NCI-H1417 (cell line): ENCODE measurements at places on chromosomes 4 and X.

- DNase-seq: no peak
Observed at GRCh38 chrX:13094828-13095341, 50.5 kb upstream of the FAM9C start.

GRCh38 chr4:88018466-88018865 is 11.0 kb downstream of the PKD2 start:
- no peak for DNase-seq

DNA sequence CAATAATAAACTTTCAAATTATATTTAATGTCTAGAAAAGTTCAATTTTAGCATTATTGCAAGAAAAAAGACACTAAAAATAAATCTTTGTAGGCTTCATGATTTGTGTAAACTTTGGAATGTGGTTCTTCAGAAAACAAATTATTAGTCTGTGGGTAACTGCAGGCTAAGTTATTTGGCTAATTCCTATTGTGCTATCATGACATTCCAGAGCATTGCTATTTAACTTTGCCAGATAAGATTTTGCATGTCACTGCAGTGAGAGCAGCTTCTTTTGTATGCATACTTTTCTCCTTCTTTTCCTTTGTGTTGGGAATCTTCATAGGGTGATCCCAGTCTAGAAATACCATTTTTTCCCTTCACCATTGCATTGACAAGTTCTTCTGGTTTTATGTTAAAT is 130.0 kb downstream of the AWAT2 start:
- DNase-seq: no peak

DNA sequence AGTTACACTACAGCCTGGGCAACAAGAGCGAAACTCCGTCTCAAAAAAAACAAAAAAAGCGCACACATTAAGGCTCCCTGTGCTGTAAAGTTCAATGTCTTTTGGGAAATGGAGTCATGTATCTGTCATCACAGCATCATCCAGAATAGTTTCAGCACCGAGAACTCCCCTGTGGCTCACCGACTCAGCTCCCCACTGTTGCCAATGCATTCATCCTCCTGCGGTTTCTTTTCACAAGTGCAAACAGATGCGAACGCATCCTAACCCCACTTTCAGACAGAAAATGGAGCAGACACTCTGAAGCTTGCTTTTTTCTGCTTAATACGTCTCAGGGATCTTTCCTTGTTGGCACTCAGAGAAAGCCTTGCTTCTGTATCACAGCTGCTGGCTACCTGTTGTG is 13.8 kb upstream of the SH3TC1 start:
- DNase-seq: peak; percentile 44

GRCh38 chrX:3346501-3347259 is at the start of gene MXRA5:
TSS of gene MXRA5 (minus strand) at chrX:3346652. CDS start at chrX:3343833, 2,819 bp downstream.
- no peak for DNase-seq

- DNase-seq: peak; percentile 82
Observed at GRCh38 chr4:153465615-153466080, 512 bp upstream of the TMEM131L start.

DNA sequence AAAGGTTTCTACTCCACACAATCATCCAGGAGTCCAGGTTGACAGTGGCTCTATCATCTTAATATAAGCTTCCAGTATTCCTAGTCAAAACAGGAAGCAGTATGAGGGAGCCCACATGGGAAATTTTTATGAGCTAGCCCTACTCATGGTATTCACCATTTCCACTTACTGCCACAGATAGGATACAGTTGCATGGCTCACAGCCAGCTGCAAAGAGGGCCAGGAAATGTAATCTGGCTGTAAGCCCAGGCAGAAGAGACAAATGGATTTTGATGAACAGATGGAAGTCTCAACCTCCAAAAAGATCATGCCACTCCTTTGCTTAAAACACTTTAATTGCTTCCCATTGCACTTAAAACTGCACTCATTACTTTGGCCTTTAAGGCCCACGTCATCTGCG is 150.6 kb downstream of the ADAMTS3 start:
- DNase-seq: peak; percentile 71

DNA sequence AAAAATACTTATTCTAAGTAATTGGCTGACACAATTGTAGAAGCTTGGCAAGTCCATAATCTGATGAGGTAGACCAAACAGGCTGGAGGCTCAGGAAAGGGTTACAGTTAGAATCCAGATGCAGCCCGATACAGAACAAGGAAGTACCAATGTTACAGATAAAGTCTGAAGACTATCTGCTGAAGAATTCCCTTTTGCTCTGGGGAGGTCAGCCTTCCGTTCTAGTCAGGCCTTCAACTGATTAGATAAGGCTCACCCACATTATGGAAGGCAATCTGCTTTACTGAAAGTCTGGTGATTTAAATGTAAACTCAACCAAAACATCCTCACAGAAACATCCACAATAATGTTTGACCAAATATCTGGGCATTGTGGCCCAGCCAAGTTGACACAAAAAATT is 7.4 kb upstream of the DYNLT3 start:
- DNase-seq: no peak

- no peak for DNase-seq
Observed at GRCh38 chrX:115138040-115138439, 51.2 kb upstream of the RBMXL3 start.

DNA sequence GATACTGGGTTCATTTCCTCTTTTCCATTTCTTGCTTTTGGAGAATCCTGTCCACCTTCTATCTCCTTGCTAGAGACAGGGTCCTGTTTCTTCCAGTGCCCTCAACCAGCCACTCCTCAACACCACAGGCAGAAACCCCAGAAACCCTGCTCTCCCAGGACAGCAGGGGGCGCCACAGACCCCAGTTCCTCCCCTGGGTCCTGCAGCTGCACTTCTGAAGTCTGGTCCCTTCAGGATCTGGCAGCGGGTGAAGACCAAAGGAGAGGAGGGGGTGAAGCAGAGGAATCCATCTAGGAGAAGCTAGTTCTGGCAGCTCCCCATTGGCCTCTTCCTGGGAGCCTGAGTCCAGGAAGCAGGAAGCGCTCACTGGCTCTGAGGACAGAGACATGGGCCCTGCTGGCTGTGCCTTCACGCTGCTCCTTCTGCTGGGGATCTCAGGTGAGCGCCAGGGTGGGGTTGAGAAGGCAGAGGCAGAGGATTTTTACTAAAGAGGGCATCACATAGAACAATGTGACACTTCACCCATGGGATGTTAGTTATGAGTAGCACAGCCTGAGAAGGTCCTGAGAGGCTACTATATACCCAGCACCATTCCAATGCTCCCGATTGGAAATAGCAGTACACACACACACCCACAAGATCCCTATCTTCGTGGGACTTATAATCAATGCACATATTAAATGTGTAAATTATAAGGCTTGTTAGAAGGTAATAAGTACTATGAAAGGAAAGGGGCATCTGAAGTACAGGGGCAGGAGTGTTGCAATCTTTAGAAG is at the start of gene PRSS48:
Gene PRSS48, plus strand, starts transcription at position 375 of the 776 bp plus-strand sequence. Its CDS starts 12 bp downstream, at position 387.
- peak; percentile 61 for DNase-seq

DNA sequence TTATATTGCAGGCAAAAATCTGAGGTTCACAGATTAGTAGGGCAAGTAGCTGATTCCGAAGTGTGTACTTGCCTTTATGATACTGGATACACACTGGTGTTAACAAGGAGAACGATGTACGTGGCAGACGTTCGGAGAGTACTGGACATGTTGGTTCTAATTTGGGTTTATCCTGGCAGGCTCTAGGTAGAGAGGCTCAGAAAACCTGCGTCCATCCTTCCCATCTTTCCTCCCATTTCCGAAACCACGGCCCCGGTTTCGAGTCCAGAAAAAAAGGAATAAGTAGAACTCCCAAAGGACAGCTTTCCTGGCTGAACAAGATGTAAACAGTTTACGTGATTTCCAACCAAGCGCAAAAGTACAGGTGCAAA is 351 bp upstream of the SLC30A9 start:
- no peak for DNase-seq

- no peak for DNase-seq
Observed at GRCh38 chr4:146340798-146341197, 126.5 kb downstream of the REELD1 start.

DNA sequence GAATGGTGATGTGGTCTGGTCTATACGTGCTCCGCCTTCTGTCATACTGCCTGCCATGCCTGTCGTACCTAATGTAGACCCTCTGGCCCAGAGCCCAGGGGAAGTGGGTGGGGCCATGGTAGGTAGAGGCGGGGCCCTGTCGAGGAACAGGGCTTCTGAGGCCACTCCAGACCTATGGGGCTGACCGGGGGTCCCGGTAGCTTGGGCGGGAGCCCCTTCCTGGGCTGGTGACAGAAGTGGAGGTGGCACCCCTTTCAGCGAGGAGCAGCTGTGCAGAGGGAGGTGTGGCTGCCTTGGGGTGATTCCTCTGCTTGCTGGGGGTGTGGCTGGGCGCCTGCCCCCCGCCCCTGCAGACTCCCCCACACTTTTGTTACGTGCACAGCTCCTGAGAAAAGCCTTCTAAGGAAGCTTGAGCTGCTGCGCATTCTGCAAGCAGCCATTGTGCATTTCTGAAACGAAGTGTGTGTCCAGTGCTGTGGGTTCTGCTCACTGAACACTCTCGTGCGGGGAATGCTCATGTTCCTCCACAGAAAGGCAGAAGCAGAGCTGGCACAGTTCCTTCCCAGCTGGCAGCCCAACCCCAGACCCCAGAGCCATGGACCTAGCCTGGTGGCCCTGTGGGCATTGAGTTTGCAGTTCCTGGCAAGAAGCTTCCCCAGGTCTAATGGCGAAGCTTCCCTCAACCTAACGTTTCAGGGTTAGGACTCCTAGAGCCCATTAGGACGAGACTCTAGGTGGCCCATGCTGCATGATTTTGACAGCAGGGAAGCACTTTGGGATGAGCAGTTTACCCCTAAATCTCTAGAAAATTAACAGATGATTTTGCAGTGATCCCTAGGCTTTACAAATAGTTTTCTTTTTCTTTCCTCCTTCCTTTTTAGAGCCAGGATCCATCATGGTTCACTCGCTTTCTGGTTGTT is 72.7 kb upstream of the HGFAC start:
- DNase-seq: no peak

- DNase-seq: no peak
Observed at GRCh38 chrX:8845060-8845459, 43.9 kb upstream of the FAM9A start.

DNA sequence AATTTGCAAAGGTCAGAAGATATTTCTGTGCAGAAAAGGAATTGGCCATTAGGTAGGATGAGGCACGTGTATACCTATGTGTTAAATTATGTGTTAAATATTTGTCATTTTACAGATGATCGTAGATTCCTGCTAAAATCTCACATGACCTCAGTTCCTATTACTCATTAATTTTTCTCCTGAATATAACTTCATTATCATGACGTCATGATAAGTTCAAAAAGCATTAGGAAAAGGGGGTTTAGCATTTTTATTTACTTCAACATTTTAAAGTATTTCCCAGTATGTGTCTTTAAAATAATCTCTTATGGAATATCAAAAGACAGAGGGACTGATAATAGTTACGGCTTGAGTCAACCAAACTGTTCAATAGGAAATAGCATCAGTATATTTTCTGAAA is 372.8 kb downstream of the IL1RAPL1 start:
- no peak for DNase-seq

DNA sequence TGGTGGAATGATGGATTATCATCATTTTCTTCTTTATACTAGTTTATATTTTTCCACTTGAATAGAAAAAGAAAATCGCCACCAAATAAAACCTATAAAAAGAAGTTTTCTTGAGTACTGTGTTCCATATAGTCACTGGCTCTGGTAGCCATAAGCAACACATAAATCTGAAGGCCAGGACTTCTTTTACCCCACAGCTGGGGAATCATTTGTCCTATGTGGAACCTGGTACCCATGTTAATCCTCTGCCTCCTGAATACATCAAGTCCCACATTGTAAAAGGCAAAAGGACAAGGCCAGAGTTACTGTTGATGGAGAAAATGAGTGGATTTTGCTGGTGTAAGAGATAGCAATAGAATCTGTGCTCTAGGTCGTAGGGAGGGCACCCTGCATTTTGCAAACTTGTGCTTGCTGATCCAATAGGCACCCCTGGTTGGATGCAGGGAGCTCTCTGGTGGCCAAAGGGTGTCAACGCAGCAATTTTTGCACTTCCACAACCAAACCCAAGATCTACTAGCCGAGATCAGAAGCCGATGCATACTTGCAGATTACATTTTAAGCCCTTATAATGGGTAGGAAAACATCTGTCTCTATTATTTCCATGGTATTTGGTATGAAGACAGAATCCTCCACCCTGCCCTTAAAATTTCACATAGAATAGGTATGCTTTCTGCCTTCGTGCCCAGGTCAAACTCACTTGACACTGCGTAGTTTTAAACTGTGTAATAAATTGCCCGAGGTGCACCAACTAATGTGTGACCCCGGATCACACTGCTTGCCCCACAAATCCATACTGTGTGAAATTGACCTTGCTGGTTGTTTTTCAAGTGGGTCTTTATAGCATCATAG is 146.2 kb upstream of the SCML1 start:
- peak; percentile 75 for DNase-seq

DNA sequence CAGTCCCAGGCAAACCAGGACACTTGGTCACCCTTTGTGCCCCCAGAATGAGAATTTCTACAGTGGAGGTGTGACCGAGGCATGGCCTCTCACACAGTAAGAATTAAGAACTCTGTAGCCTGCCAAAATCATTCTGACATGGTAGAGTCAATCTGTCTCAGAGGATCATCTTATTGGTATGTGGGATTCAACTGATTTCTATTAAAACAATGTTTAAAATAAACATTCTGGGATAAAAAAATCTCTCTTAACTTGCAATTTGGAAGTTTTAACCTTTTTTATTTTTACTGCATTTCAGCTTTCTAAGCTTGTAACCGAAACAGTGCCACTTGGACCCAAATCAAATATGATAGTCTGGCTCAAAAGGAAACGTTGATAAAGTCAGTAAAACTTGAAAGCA is 165.4 kb upstream of the LDB2 start:
- DNase-seq: no peak

- DNase-seq: no peak
Observed at GRCh38 chr4:153533387-153533786, 67.2 kb downstream of the TMEM131L start.

DNA sequence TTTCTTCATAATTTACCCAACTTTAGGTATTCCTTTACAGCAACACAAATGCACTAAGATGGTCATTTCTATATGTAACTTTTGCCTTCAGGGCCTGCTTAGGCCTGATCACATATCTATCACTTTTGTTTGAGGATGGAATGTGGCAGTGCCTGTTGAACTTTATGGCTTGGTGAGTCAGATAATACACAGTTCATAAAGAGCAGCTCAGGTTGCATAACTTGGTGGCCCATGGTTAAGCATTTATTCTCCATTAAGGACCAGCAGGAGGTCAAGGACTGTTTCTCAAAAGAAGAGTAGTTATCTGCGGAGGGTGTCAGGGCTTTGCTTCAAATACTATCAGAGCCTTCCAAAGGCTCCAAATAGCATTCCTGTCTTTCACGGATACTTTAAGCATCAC is 124.1 kb upstream of the PDHA2 start:
- DNase-seq: no peak

GRCh38 chrX:138982365-138982764 is 270.8 kb upstream of the FGF13 start:
- DNase-seq: no peak

DNA sequence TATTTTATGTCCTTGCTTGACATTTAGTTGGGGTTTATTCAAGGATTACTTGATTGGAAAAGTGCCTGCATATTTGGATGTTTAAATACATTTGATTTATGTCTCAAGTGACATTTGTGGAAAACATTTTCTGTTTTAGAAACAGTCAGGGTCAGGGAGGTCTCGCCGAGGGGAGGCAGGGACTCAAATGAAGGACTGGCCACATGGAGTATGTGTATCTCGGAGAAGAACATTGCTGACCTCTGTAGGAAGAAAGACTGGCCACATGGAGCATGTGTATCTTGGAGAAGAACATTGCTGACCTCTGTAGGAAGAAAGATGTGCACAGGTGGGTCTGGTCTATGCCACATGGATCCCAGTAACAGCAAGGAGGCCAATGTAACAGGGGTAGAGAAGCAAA is 233.6 kb downstream of the TRIML1 start:
- DNase-seq: no peak

- no peak for DNase-seq
Observed at GRCh38 chr4:188551156-188551555, 411.9 kb downstream of the TRIML1 start.
